Caki2 (cell line): ENCODE measurements at places on chromosomes 16 and 17.

DNA sequence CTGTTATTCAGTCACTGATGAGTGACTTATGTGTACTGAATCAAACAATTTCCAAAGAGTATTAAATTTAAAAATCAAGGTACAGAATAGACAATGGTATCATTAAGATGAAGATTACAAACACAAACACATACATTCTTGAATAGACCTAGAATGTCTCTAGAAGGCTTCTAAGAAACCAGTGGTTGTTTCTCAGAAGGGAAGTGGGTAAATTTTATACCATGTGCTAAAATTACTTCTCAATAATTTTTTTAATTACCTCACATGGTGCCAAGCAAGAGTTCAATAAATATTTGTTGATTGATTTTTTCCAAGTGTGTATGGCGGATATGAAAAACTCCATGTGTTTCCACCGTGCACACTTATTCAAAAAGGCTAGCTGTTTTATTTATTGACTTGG, 6.4 kb downstream of the DYNLRB2 start:
- no peak for DNase-seq

DNA sequence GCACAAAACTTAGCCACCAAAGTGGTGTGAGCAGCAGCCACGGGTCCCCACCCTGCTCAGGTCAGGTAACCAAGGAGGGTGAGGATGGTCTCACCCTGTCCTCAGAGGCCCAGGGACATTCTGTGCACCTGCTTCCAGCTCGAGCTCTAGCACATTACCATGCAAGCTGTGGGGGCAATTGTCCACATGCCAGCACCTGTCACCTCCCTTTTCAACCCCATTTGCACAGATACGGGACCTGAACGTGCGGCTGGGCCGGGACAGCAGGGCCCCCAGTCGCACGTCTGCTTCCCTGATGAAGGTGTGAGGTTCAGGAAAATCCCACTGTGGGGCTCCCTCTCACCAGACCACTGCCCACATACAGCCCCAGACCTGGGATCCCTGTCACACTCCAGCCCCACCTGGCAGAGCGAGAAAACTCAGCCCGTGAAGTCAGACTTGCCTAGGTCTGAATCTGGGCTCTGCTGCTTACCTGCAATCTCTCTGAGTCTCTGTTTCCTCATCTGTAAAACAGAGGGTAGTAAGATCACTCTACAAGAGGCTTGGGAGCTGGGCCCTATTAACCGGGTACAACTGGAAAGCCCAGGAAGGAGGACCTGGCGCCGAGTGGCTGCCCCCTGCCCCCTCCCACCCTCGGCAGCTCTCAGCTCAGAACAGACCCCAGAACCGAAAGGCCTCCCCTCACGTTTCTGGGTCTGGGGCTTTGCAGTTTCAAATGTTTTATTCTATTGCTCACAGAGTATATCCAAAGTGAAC, 7.9 kb downstream of the WFIKKN2 start:
- DNase-seq, result no peak

- no peak for DNase-seq
These were observed 492.5 kb upstream of the SOX9 start for GRCh38 chr17:71628306-71628705.

- no peak for DNase-seq
These were observed 13.9 kb downstream of the MMP2 start for GRCh38 chr16:55492756-55493380.

GRCh38 chr17:19005137-19005773, 691 bp upstream of the FAM83G start:
- DNase-seq, result no peak
